Iris pigment epithelial cell (primary cell): ENCODE measurements at places on chromosomes 6 and 20.

DNA sequence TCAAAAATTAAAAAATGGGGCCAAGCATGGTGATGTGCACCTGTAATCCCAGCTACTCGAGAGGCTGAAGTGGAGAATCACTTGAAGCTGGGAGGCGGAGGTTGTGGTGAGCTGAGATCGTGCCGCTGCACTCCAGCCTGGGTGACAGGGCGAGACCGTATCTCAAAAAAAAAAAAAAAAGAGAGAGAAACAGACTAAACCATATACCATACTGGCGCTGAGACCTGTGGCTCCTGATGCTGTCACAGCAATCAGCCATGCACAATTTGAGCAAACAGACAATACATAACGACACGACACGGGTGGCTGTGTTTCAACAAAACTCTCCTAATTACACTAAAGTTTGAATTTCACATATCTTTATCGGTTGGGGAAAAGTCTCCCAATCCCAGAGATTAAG is 14.9 kb upstream of the CBFA2T2 start:
- DNase-seq, result no peak

GRCh38 chr6:14339711-14340584 is 222.4 kb downstream of the CD83 start:
- no peak for DNase-seq

- no peak for DNase-seq
These were observed 71.5 kb upstream of the PLN start for GRCh38 chr6:118476551-118476950.

DNA sequence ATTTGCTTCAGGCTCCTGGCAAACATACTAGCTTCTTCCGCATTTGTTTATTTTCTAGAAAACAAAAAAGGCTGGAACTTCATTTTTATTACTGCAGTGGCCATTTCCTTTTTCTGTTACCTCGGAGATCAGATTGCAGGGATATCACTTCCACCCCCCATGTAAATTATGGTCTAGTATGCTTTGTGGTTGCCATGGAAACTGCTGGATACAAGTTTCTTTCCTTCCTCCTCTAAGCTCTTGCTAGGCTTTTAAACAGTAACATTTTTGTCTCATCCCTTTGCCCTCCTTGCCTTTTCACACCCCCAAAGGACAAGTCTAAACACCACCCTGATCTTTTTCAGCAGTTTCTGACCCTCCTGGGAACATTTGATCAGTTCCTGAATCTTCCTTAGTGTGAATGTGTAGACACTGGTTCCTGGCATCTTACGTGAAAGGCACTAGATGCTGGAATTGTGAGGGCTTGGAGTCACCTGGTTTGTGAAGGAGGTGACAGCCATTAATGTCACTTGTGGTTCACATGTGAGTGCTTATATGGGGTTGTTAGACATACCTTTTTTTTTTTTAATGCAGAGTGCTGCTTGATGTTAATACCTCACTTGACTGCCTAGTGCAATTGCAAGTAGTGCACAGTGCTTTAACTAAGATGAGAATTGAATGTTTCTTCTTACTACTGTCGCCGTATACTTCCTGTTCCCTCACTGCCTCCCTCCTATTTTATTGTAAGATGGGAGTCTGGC is 181.6 kb downstream of the JARID2 start:
- peak; percentile 69 for DNase-seq

DNA sequence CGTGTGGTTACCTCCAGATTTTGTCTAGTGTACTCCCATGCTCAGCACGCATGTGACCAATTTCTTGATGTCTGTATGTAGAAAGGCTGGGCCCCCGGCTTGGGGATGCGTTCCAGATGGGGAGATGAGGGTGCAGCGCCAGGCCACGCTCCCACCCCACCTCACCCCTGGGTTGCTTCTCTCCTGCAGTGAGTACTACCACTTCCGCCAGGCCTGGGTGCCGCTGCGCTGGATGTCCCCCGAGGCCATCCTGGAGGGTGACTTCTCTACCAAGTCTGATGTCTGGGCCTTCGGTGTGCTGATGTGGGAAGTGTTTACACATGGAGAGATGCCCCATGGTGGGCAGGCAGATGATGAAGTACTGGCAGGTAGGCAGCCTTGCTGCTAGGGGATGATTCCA is 11.5 kb upstream of the SRF start:
- DNase-seq, result no peak

GRCh38 chr20:53517146-53517545 is 76.5 kb downstream of the ZNF217 start:
- DNase-seq, result no peak

GRCh38 chr6:158554611-158555361 is 5.1 kb upstream of the TMEM181 start:
- no peak for DNase-seq

- DNase-seq, result no peak
These were observed 47.9 kb downstream of the TRERF1 start for GRCh38 chr6:42403831-42404230.

DNA sequence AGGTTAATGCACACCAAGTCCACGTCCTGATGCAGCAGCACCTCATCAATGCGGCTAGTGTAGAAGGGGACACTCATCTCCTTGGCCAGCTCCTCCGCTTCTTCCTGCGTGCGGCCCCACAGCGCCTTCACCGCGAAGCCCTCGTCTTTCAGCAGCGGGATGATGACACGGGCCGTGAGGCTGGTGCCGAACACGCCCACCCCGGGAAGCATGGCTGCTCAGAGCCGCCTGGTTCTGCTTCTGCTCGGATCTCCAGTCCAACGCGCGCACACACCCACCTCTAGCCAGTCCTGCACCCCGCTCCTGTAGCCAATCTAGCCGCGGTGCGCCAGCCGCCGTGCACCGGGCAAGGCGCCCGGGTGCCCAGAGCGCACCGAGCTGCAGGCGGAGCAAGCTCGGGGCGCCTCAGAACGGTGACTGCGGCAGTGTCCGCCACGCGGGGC is 700 bp downstream of the GFOD1 start:
- peak; percentile 84 for DNase-seq

DNA sequence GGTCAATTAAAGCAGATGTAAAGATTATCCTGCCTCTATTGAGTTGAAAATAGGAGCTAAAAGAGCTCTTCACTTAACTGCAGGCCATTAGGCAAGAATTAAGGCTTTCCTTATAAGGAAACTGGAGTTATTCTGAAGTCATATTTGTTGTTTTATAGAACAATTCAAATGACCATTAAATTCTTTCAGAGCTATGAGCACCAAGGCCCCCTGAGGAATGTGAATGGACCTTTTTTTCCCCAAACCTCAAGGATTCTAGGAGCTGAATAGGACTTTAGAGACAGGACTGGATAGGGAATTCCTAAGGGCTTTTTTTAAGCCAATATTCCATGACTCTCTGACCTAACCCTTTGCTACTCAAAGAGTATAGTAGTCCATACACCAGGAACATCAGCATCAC is 565.7 kb upstream of the BTBD3 start:
- no peak for DNase-seq

DNA sequence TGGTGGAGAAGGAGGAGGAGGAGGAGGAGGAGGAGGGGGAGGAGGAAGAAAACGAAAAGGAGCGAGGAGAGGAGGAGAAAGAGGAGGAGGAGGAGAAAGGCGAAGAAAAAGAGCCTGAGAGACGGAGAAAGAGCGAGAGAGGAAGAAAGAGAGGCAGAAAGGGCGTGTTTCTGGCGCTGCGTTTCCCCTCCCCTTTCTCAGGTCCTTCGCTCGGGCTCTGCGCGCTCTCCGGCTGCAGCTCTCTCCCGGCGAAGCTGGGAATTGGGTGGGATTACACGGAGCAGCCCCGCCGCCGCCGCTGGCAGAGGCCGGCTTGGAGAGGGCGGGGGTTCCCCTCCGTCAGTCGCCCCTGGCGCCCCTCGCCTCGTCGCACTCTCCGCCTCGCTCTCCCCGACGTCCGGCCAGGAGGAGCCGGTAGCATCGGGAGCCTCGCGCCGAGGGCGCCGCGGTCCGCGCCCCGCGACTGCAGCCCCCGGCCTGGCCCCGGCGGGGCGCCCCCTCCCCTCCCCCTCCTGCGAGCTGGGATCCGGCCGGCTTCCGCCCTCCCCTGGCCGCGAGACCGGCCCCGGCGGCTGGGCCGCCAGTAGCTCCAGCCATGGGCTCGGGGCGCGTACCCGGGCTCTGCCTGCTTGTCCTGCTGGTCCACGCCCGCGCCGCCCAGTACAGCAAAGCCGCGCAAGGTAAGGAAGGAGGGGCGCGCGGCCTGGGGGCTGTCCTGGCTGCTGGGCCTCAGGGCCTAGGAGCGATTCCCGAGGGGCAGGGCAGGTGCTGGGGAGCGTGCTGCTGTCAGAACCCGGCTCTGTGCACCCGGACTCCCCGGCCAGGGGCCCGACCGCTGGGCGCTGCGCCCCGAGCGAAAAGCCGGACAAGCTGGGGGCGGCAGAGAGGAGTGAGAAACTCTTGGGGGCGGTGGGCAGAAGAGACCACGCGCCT is at the start of gene SCUBE3:
Gene SCUBE3, plus strand, starts transcription at position 133 of the 933 bp plus-strand sequence. Its CDS starts 463 bp downstream, at position 596.
- DNase-seq, result peak; percentile 43

- no peak for DNase-seq
These were observed 10.6 kb upstream of the SERINC3 start for GRCh38 chr20:44532259-44532980.

GRCh38 chr6:142184307-142184706 is 37.2 kb downstream of the VTA1 start:
- no peak for DNase-seq

DNA sequence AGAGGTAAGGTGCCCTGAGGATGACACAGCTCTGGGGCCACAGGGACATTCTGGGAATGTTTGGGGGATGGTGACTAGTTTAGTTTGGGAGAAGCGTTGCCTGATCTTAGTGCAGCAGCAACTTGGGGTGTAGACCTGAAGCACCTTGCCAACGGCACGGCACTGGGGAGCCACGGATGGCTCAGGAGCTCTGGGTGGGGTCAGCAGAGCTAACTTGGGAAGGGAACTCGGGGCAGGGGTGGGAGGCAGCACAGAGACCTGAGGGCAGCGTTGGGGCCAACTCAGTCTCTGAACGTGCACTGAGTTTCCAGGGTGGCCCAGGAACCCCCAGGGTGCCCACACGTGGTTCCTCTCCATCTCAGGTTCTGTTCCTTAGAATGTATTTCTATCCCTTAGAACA is 14.9 kb downstream of the THBS2 start:
- no peak for DNase-seq

GRCh38 chr20:50096237-50096636 is 16.7 kb downstream of the UBE2V1 start:
- no peak for DNase-seq

DNA sequence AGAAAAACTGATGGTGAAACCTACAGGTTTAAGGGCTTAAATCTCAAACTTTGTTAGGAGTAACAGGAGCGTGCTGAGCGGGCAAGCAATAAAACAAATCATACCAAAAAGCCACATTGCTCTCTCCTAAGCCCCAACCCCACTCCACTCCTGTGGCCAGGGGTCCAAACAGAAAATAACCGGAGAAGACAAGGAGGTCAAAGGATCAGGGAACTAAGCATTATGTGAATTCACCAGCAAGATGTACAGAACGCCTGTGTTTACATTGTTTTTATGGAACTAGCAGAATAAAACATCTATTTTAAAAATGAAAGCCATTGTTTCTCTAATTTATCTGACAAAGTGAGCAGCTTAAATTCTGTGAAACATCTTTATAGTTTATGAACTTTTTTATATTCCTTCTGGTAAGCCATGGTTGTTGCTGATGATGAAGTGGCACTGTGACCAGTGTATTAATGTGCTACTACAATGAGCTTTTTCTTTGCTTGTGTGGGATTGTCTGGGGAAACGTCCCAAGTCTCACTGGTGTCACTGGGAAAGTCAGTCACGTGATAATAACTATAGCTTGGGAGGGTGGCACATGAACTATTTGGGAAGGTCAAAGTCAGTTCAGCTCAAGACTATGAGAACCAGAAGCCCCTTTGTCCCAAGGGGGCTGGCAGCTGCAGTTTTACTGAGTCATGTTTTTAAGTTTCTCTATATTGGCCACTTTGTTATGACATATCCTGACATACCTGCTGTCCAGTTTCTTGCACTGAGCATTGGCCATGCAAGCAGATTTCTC is 9.8 kb downstream of the FAM210B start:
- no peak for DNase-seq

GRCh38 chr6:98946879-98947410 is 801 bp downstream of the FBXL4 start:
- peak; percentile 21 for DNase-seq

- no peak for DNase-seq
These were observed 40.0 kb upstream of the GCNT2 start for GRCh38 chr6:10481101-10481500.

DNA sequence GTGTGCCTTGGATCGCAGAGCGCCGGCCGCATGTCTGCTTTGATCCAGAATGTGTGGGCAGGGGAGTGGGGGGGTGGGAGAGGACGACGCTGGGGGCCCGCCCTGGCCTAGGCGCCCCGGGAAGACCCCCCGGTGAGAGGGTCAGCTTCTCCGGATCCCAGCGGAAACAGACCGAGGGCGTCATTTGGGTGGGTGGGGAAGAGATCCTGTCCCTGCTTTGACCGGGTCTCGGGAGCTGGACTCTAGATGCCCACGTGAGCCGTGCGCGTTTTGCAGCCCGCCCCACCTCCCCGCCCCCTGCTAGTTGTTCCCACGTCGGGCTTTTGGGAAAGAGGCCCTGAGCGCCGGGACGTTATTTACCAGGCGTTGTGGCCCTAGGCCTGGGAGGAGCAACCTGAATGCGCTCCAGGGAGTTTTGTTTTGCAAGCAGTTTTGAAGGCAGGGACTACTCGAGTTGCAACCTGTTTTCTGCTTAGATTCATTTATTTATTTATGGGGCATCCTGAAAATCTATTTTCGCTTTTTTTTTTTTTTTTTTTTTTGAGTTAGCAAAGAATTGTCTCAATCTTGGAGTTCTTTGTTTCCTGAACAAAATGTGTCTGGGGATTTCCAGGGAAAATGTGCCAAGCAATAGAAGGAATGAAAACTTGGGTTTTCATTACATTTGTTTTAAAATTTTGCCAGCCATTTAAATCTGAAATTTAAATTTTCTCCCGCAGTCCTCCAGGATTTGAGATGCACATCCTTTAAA is 1.6 kb downstream of the DSP start:
- no peak for DNase-seq

DNA sequence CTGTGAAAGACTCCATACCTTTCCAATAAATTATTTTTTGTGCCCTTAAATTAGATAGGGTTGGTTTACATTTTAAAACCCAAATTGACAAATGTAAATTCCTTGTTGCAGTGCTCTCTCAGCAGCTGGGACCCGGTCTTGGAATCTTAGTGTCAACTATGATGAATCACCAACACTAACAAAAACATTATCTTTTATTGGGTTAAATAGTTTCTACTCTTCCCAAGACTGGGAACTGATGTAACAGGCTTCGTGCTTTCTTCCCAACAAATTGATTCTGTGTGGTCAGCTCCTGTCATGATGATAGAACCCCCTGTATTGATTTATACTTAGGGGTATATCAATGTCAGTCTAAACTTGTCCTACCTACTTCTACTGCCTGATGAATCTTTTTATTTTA is 23.2 kb upstream of the AHI1 start:
- peak; percentile 46 for DNase-seq

- DNase-seq, result no peak
These were observed 229.8 kb downstream of the TAF4 start for GRCh38 chr20:61835791-61836350.

DNA sequence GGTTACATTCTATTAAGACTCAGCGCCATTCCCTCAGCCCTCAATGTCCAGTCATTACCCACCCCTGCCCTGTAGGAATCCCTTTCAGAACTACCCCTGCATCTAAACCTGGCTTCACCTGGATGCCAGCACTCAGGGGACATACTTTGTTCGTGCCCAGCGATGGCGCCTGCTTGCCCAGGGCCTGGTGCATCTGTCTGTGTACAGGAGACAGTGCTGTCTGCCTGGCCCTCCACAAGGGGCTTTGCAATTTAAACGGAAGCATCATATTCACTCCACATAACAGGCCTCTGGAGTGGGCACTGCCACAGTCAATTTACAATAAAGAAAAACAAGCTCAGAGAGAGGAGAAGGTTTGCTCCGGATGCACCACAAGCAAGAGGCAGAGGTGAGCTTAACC is 4.6 kb downstream of the RSPO4 start:
- DNase-seq, result no peak
